Heart right ventricle (tissue), 16 donors: ENCODE measurements at places on chromosomes 4 and X. TPM values are rescaled to one million over a fixed set of nuclear protein-coding genes. Genes with fewer than 3 reads are reported as not detected.

DNA sequence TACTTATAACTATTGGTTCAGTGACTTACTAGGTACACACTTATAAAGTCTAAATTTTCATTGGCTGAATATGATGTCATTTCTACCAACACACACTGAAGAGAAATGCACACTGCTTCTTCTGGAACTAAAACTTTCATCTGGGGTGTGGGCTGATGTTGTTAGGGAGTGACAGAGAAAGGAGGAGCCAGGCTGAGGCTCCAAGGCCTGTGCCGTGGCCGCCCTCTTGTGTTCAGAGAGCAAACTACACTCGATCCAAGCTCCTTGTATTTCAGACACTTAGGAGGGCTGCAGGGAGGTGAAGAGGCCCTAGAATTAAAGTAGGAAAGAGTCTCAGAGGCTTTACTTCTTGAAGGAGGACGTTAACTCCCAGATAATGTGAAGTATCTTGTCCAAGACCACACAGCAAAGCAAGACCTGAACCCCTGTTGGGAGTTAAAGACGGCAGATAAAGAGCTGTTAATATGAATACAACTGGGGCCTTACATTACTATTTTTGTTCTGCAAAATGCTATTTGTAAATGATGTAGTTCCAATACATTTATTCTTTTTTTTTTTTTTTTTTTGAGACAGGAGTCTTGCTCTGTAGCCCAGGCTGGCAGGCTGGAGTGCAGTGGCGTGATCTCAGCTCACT is 137.5 kb downstream of the AFAP1 start:
- peak; percentile 76 for DNase-seq

GRCh38 chr4:124414276-124415040 is 298.1 kb downstream of the ANKRD50 start:
- DNase-seq: no peak

GRCh38 chr4:11564021-11564420 is 135.3 kb upstream of the HS3ST1 start:
- no peak for DNase-seq

GLA gene
- total RNA-seq: 22.3 TPM

ZNF41 gene
- total RNA-seq: 19.3 TPM

DNA sequence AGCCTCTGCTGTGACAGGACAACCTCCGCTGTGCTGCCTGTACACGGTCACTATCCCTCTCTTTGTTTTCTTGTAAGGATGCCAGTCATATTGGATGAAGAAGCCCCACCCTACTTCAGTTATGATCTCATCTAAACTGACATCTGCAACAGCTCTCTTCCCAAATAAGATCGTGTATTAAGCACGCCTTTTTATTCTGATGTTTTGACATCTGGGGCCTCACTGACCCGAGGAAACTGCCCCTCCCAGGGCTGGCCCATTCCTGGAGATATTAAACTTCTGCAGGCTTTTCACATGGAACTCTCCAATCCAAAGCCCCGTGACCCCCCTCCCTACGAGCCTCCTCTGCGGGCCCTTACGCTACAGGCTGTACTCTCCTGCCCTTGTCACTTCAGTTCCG is 232.0 kb downstream of the ARHGAP10 start:
- no peak for DNase-seq

DNA sequence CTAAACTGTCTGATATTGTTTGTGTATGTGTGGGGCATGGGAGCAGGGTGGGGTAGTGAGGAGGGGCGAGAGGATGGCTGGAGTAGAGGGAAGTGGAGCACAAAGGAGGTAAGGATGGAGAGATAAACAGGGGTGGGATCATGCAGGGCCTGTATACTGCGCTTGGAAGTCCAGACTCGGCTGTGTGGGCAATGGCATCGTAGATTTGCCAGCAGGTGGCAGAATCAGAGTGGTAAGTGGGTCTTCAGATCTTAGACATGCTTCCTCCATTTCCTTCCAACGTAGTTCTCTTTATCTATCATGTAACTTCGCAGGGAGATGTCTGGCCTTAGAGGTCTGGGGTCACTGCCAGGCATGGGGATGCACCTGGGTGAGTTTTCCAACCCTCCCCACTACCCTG is 155.5 kb downstream of the PDGFRA start:
- DNase-seq: peak; percentile 24

GRCh38 chrX:49155243-49155899 is 7.2 kb upstream of the MAGIX start:
- no peak for DNase-seq

- no peak for DNase-seq
Measured at GRCh38 chrX:4197971-4198370, 484.5 kb upstream of the PRKX start.

SMR3B gene
- total RNA-seq: not detected

GRCh38 chrX:149151805-149152757 is 353.0 kb downstream of the IDS start:
- DNase-seq: no peak

GRCh38 chr4:10619855-10620254 is 64.7 kb downstream of the CLNK start:
- no peak for DNase-seq

DNA sequence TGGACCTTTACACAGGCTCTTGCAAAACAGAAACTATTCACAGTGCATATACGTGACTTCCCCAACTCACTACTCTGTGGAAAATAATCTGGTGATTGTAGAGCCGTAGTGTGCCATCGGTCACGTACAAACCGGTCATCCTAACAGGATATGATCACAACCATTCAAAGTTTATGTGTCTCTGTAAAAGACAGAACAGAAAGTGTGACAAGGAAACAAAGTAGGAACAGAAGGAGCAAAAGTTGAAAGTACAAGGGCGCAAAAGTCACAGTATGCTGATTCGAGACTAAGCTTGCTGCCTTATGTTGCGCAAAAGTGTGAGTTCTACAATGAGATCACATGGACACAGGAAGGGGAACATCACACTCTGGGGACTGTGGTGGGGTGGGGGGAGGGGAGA is 18.6 kb downstream of the MEPE start:
- no peak for DNase-seq

DNA sequence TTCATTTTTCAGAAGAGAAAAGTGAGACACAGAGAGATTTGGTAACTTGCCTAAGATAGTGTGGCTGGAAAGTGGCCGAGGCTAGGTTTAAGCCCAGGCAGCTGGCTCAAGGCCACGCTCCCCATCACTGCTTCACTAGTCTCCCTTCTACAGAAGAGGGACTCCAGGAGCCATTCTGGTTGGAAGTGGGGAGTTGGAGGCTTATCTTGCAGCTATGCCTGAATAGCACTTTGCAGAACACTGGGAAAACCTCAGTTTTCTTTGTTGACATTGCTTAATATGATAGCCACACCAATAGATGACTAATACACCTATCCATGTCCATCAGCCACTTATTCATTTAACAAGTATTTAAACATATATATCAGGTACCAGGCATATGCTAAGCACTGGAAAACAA is 18.5 kb downstream of the LRRC66 start:
- DNase-seq: no peak

DNA sequence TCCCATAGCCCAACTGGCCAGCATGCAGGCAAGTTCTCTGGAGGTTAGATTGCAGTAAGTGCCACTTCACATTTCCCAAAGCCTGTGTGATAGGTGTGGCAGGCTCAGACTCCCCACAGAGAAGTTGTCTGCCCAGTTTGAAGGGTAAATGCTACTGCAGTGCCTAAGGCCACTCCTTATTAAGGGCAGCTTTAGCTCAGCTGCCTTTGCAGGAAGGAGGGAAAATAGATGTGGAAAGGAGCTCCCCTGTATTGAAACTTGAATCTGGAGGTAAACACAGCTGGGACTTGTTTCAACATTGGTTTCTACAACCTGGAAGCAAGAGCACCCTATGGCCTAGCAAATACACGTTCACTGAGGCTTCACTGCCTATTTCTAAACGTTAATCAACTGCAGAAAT is 22.4 kb downstream of the NEXMIF start:
- no peak for DNase-seq

DNA sequence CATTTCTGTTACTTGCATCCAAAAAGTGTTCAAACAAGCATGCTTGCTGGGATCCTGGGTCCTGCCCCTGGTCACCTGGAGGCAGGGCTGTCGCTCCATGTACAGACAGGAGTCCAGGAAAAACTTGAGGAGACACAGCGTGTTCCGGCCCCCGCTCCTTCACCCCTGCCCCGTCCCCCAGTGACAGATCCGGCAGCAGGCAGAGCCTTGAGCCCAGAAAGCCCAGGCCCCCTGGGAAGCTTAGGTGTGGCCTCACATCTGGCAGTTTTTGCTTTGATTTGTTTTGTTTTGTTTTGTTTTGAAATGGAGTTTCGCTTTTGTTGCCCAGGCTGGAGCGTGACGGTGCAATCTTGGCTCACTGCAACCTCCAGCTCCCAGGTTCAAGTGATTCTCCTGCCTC is 67.0 kb downstream of the TRMT44 start:
- DNase-seq: no peak
